Thymus (tissue), 14 donors: ENCODE measurements at places on chromosomes 11 and 22.
A peak's percentile ranks its signal among the peaks of the same experiment; 100 is the strongest.

DNA sequence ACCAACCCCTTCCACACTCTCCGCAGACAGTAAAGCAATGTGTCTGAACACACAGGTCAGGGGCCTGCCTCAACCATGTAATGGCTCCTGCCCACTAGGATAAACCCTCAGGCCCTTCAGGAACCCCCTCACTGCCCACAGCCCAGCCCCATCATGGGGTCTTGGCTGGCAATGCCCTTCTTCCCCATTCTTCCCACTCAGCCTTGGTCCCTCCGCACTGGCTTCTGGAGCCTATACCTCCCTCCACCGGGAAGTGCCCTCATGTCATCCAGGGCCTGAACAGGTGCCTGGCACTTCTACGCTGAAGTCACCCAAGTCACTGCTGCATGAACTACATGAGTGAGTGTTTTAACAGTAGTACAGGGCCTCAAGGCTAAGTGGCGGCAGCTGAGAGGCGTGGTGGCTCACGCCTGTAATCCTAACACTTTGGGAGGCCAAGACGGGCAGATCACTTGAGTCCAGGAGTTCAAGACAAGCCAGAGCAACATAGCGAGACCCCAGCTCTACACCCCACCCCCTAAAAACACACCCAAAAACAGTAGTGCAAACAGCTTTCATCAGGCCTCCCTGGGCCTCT is 74.8 kb upstream of the PITPNB start:
- no peak for DNase-seq

DNA sequence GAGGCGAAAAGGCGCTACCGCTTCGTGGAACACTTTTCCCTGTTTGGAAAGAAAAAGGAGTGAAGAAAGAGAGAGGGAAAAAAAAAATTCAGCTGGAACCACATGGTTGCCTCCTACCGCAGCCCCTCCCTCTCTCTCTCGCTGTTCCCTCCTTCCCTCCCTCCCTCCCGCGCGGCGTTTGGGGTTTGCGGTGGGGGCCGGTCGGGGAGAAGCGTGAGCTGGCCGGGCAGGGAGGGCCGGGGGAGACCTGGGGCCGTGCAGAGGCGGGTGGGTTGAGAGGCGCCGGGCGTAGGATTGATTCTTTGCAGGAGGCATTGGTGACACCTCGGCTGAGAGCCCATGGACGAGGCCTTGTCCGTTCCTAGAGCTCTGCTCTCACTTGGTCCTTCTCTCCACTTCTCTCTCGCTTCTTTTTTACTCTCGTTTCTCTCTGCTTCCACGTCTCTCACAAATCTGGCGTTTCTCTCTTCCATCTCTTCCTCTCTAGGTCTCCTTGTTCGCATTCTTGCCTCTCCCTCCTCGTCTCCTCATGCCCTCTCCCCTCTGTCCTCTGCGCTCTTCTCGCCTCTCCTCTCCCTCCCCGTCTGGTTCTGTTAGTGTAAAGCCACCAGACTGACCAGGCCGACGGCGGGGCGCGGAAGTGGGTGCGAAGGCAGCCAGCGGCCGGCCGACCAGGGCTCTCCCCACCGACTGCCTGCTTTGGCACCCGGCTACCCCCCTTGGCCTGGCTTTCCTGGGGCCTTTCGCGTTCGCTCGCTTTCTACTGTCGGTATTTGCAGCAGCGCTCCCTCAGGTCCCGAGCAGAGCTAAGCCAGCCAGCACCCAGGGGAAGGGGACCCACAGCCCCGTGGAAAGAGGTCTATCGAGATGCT is at the start of gene CLMP:
TSS of gene CLMP (minus strand) at position 61 of the 872 bp plus-strand sequence. CDS start 308 bp downstream, outside the sequence.
- no peak for DNase-seq

GRCh38 chr11:117966908-117967307 is 19.3 kb upstream of the IL10RA start:
- no peak for DNase-seq

GRCh38 chr22:46293577-46294260 is 3.0 kb upstream of the GTSE1 start:
- DNase-seq = peak; percentile 82

DNA sequence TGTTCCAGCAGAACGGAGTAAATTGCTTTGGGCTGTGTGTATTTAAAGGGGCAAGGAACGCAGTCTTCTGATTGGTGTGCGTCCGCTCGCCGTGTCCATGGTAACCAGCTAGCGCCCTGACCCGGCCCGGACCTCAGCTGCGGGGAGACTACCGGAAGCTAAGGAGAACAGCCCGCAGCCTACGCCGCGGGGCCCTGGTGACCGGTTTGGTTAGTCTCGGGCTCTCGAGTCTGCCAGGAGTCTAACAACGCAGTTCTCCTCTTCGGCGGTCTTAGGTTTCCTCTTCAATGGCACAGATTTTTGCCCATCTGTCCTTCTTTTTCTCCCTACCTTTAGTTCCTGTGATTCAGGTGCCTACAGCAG is 3.5 kb upstream of the OR56A3 start:
- no peak for DNase-seq

GRCh38 chr22:31983911-31984656 is 39.7 kb downstream of the YWHAH start:
- no peak for DNase-seq

- DNase-seq = no peak
Measured at GRCh38 chr22:26522012-26522411, 9.7 kb upstream of the TFIP11 start.

DNA sequence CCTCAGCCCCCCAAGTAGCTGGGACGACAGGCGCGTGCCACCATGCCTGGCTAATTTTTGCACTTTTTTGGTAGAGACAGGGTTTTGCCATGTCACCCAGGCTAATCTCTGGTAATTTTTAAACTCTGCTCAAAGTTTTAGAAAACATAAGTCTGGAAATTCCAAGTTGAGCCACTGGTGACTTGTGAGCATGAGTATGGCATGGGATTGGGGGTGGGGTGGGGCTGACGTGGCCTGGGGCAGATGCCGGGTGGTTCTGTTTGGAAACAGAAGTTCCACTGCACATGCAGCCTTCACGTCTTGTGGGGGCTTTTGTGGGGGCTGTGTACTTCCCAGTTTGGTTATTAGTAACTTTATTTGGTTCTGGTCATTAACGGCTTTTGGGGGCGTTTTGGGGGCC is 67.3 kb downstream of the PTPRJ start:
- DNase-seq = no peak

DNA sequence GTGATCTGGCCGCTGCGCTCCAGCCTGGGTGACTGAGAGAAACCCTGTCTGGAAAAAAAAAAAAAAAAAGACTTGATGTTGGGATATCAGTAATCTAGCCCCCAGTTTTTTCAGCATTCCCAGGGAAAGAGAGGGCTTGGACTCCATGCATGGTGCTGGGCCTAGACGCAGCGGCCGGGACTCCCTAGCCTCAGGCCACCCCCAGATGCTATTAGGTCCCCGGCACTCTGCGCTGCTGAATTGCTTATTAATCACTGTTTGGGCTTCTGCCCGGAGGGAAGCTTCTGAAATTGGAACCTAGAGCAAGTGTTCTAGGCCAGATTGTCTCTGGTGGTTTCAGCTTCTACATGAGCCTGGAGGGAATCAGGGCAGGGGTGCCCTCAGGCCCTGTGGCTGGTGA is 39.0 kb downstream of the SLCO2B1 start:
- DNase-seq = no peak

GRCh38 chr11:67265633-67266448 is 432 bp upstream of the GRK2 start:
- no peak for DNase-seq

DNA sequence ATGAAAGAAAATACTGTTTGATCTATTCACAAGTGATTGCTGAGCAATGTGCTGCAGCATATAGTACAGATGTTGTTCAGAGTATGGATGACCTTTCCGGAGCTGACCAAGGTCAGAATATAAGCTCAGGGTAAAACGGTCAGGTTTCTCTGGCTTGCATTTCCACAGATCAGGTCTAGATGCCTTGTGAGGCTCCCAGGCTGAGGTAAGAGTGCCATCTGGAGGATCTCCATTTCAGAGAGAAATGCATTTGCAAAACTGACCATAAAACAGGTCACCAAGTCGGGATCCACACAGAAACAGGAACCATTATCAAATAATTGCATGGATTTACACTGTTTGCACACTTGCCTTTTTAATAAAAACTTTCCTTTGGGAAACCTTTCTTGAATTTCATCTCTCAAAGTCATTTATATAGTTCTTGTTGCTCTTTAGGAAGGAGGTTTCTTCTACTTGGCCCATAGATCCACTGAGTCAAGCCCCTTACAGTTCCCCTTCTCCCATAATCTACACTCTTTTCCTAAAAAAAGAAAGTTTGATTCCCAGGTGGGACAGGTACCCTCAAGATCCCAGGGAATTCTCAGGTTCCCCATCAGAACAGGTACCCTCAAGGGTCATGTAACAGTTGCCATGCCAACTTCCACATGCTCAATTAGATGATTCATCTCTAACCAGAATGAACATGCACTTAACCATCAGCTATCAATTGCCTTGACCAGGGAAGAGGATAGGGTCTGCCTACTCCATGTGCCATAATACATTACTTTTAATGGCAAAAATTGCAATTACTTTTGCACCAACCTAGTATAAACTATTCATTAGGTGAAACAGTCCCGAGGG is 25.0 kb upstream of the TMPRSS5 start:
- DNase-seq = no peak

- DNase-seq = no peak
Measured at GRCh38 chr11:69372589-69373250, 78.8 kb downstream of the MYEOV start.

- DNase-seq = no peak
Measured at GRCh38 chr11:120784566-120785251, 239.2 kb upstream of the TBCEL start.

DNA sequence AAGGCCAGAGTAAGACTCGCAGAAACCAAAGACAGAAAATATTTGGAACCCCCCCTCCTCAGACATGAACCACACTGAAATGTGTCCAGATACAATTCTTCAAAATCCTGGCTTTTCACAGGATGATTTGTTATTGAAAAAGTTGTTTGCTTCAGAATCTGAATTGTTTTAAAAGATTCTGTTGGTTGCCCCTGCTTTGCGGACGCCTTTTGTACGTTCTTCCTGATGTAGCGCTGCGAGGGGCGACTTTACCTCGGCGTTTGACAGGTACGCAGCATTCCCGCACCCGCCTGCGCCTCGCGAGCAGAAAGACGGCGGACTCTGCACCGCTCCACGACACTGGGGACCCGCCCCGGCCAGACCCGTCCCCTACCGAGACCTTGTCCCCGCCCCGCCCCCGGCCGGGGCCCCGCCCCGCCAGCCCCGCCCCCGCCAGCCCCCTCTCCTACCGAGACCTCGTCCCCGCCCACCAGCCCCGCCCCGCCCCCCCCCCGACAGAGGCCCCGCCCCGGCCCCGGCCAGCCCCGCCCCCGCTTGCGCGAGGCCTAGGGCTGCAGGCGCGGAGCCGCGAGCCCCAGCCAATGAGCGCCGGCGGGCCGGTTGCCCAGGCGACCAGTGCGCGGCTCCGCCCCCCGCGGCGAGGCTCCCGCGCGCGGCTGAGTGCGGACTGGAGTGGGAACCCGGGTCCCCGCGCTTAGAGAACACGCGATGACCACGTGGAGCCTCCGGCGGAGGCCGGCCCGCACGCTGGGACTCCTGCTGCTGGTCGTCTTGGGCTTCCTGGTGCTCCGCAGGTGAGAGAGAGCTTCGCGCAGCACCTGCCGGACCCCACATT is at the start of gene GLB1L2:
TSS of gene GLB1L2 (plus strand) at position 635 of the 835 bp plus-strand sequence. CDS start at position 709, 74 bp downstream.
- DNase-seq = peak; percentile 53

- no peak for DNase-seq
Measured at GRCh38 chr22:17918840-17919239, 105.5 kb downstream of the MICAL3 start.

DNA sequence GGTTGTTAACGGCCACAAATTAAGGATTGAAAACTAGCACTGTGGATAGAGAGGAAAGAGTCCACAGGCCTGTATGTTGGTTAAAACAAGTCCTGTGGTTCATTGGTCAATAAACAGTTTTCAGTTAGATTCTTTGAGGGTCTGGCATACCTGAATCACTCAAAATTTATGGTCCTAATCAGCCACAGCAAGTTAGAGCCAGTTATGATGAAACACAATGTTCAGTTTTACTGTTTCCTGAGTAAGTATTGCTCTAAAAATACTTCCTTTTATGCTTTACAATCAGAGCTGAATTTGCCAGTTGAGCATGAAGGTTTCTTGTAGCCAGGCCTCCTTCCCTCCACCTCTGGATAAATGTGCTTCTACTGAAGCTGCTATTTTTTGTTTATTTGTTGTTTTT is 12.9 kb upstream of the CAT start:
- DNase-seq = no peak

- no peak for DNase-seq
Measured at GRCh38 chr22:22043296-22044078, 60.9 kb upstream of the TOP3B start.

- no peak for DNase-seq
Measured at GRCh38 chr22:22239311-22239939, 5.2 kb upstream of the VPREB1 start.

- no peak for DNase-seq
Measured at GRCh38 chr11:46850829-46851380, 4.8 kb upstream of the CKAP5 start.

GRCh38 chr22:19499236-19499879 is 19.6 kb downstream of the CDC45 start:
- DNase-seq = no peak

- DNase-seq = peak; percentile 13
Measured at GRCh38 chr11:12765428-12765827, 91.2 kb downstream of the TEAD1 start.

DNA sequence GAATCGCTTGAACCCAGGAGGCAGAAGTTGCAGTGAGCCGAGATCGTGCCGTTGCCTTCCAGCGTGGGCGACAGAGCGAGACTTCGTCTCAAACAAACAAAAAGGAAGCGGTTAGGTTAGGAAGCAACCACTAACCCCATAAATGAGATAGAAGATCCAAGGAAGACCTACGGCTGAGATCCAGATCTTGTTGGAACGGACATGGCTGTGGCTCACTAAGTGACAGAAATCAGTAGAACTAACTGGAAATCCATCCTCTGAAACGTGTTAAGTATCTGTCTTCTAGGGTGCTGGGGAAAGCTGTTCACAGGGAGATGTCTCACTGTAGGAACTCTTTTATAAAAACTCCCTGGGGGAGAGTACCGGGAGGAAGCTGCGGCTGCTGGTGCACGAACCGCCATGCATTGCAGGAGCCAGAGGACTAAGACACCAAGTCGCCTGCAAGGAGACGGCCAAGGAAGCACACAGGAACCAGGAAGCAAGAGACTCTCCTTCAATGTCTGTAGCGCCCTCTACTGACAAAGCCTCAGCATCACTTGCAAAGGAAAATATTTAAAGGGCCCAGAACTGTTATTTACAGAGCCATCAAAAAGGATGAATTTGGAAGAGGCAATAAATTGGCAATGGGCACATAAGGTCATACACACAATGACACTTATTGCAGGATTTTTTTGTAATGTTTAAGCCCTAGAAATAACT is 16.9 kb upstream of the SPTY2D1 start:
- DNase-seq = no peak

DNA sequence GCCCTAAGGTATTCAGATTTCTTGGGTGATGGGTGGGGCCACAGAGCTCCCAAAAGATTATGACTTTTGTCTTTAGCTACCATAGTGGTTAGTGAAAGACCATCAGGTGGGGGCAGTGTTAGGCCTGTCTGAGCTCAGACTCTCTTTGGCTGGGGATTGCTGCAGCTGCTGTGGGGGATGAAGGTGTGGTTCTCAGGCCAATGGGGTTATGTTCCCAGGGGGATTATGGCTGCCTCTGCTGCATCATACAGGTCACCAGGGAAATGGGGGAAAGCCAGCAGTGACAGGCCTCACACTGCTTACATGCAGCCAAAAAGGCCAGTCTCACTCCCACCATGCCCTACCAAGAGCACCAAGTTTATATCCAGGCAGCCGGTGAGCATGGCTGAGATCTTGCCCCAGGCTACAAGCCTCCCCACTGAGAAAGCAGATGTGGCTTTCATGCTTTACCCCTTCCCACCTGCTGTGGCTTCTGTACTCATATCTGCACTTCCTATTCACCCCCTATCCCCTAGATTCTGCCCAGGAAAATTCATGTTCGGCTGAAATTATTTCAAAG is 24.8 kb downstream of the CNTF start:
- no peak for DNase-seq

- no peak for DNase-seq
Measured at GRCh38 chr22:33865996-33866395, 54.3 kb downstream of the LARGE1 start.
